NT2/D1 (cell line): ENCODE measurements at places on chromosomes 7 and 10.

DNA sequence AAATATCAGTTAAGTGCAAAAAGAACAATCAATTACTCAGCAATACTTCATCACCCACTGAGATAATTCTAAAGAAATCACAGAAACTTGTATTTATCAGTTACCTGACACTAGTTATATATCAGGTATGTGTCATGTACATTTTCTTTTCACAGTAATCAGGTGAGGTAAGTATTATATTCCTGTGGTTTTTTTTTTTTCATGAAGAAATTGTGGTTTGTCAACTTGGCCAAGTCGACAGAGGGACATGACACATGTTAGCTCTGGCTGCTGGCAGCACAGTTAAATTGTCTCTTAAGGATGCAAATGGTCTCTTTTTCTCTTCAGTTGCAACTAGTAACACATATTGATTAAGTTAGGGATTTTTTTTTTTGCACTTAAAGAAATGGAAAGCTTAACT is 13.7 kb upstream of the GPR141 start:
- DNase-seq = no peak

GRCh38 chr10:110103921-110104461 is 96.2 kb downstream of the ADD3 start:
- no peak for DNase-seq

- DNase-seq = no peak
These were observed 25.1 kb upstream of the PDIA4 start for GRCh38 chr7:149053384-149053783.

DNA sequence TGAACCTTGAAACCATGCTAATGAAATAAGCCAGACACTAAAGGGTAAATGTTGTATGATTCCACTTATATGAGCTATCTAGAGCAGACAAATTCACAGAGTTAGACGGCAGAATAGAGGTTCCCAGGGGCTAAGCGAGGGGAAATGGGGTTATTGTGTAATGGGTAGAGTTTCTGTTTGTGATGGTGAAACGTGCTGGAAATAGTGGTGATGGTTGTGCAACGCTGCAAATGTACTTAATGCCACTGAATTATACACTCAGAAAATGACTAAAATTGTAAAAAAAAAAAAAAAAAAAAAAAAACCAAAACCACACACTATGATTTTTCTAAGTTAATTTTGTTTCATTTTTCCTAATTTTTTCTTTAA is 30.0 kb downstream of the SFXN4 start:
- no peak for DNase-seq

- no peak for DNase-seq
These were observed 174.2 kb downstream of the PTEN start for GRCh38 chr10:88037623-88038022.

DNA sequence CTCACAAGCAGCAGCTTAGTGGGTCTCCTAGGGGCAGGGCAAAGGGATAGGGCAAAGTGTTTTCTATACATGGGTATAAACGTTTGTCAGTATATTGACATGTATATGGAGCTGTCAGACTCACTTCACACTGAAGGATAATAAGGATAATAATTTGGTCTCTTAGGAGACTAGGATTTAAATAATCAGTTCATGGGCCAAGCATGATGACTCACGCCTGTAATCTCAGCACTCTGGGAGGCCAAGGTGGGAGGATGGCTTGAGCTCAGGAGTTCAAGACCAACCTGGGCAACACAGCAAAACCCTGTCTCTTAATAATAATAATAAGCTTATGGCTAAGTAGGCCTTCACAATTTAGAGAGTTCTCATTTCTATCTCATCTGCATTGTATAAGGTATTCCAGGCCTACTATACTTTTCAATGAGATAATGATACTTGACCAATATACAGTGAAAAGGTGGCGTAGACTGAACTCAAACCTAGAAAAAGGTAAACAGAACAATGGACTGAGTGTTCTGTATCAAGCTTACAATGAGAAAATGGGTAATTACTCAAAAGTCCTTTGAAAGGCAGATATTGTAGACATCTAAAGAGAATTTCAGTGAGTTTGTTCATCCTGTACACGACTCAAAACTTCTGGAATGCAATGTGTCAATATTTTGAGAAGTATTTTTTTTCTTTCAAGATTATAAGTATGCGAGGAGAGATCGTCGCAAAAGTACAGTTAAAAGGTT is 7.0 kb downstream of the GSAP start:
- DNase-seq = no peak

- DNase-seq = no peak
These were observed 15.2 kb upstream of the FGFR2 start for GRCh38 chr10:121613456-121613855.
